ENCODE measurements at places on chromosomes 1 and 21. TPM values are rescaled to one million over a fixed set of nuclear protein-coding genes. Genes with fewer than 3 reads are reported as not detected.
A peak's percentile ranks its signal among the peaks of the same experiment; 100 is the strongest.

GRCh38 chr21:29419422-29419821 lies 120.7 kb downstream of the BACH1 start:
- no peak for DNase-seq

DNA sequence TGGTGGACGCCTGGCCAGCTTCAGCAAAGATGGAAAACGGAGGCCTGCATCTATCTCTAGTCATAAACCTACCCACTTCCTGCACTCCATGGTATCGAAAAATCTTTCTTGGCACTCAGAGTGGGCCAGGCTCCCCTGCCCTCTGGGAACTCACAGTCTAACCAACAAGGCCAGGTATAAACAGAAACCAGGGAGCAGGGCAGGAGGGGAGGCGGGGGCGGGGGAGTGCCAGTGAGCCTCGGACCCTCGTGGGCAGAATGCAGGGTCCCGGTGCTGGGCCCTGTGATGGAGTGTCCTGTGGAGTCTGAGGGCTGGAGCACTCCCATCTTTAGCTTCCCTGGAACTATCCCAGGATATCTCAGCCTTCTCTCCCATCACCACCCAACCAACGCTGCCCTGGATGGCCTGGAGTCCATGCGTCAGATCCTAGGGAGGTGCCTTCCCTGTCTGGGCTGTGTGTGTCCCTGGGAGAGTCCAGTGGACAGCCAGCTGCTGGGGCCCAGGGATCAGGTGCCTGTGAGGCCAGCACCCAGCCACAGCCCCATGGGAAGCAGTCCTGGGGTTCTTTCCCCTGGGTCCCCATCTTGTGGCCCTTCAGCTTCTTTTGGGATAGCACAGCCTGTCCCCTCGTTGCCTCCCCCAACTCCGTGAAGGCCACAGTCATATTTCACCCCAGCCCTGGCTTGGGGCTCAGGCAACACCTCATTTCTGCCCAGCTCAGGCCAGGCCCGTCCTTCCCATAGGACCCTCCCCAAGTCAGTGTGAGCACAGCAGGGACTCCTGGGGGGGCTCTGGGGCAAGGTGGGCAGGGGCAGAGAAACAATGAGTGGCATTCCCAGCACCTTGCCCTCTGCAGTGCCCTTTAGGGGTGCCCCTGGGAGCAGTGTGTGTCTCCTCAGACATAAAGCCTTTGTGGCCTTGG lies 1.1 kb upstream of the EPS8L3 start:
- peak; percentile 10 for DNase-seq

- DNase-seq, result no peak
These were observed 406.7 kb downstream of the DISC1 start for GRCh38 chr1:232033285-232033684.

- no peak for DNase-seq
These were observed 3.7 kb downstream of the RGS18 start for GRCh38 chr1:192161976-192162375.

C1orf87 gene
- 0.18 TPM for total RNA-seq

LY9 gene
- 0.70 TPM for total RNA-seq
